Left renal pelvis (tissue), 4 donors: ENCODE measurements at places on chromosomes 2 and 18. TPM values are rescaled to one million over a fixed set of nuclear protein-coding genes. Genes with fewer than 3 reads are reported as not detected.

The ANKRD30BL gene
- 0.14 TPM for polyA plus RNA-seq

The GKN2 gene
- polyA plus RNA-seq, result not detected

The CDCA7 gene
- 37.6 TPM for polyA plus RNA-seq

The SH3YL1 gene
- polyA plus RNA-seq, result 124 TPM

The RBMS1 gene
- 147 TPM for polyA plus RNA-seq

The GALNT5 gene
- polyA plus RNA-seq, result 5.4 TPM

The AKAIN1 gene
- not detected for polyA plus RNA-seq

The PROC gene
- polyA plus RNA-seq, result 5.8 TPM

The CTAGE1 gene
- polyA plus RNA-seq, result 0.05 TPM

The MDH1B gene
- 1.4 TPM for polyA plus RNA-seq

The STPG4 gene
- polyA plus RNA-seq, result 0.11 TPM

- no peak for DNase-seq
Observed at GRCh38 chr18:27600245-27600644, 415.1 kb upstream of the CHST9 start.

GRCh38 chr2:136086253-136087016 is 31.5 kb downstream of the CXCR4 start:
- DNase-seq, result no peak

DNA sequence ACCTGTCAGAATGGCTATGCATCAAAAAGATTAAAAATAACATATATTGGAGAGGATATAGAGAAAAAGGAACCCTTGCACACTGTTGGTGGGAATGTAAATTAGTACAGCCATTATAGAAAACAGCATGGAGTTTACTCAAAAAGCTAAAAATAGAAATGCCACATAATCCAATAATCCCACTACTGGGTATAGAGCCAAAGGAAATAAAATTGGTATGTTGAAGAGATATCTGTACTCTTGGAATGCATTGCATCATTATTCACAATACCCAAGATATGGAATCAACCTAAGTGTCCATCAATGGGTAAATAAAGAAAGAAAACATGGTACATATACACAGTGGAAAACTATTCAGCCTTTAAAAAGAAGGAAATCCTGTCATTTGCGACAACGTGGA is 77.2 kb downstream of the C1D start:
- DNase-seq, result no peak

DNA sequence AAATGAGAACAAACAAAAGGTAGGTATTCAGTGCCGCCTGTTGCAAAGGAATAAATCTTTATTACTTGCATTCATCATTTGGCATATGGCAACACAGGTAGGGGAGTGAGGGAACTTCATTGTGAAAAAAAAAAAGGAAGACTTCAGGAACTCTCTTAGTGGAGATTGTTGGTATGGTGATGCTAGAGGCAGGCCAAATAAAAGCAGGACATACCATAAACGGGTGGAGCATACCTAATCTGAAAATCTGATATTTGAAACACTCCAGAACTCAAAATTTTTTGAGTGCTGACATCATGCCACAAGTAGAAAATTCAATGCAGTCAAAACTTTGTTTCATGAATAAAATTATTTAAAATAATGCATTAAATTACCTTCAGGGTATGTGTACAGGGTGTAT is 425.8 kb upstream of the SYT4 start:
- no peak for DNase-seq

DNA sequence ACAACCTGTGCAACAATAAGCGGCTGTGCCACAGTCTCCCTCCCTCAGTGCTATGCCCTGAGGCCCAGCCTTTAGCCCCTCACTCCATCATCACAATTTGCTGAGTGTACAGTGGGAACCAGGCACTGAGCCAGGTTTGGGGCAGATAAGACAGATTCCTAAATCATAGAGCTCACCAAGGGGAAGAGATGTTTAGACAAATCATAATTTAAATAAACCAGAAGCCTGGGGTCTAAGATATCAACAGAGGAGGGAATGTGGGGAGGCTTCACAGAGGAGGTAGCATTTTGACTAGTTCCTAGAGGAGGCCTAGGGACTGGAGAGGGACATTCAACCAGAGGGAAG is 139.3 kb upstream of the EPAS1 start:
- DNase-seq, result no peak

- DNase-seq, result peak; percentile 51
Observed at GRCh38 chr2:246489-247144, 17.2 kb downstream of the SH3YL1 start.

GRCh38 chr2:195613922-195614321 is 43.1 kb upstream of the SLC39A10 start:
- DNase-seq, result no peak

DNA sequence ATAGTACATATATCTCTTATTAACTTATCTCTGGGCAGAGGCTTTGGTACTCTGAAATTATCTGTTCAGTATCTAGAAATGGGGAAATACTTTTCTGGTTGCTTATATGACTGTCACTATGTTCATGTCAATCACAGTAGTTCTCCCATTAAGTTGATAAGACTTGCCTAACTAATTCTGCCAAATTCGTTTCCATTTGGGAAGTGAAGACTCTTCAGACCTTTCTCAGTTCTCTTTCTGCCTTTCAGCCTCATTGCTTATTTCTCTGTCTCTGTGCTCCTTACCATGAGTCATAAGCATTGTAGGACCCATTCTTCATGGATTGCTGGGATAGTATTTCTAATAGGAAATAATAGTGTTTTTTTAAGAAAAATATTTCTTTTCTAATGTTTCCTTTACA is 113.5 kb downstream of the PHLPP1 start:
- no peak for DNase-seq

- no peak for DNase-seq
Observed at GRCh38 chr2:175017618-175018414, 12.6 kb upstream of the CHN1 start.

GRCh38 chr2:128685841-128686496 is 367.3 kb upstream of the HS6ST1 start:
- no peak for DNase-seq
